ENCODE measurements at places on chromosomes 6 and 20.

DNA sequence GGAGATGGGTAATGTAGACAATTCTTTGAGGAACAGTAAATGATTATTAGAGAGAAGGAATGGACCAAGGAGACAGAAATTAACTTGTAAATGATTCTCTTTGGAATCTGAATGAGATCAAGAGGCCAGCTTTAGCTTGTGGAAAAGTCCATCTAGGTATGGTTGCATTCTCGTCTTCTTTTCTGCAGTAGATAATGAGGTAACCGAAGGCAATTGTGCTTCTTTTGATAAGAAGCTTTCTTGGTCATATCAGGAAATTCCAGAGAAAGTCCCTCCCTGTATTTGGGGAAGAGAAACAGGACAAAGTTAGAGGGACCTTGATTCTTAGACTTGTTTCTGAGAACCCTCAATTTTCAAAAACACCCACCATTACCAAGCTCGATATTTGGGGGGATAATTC lies 109.1 kb upstream of the PRSS16 start:
- no peak for DNase-seq

GRCh38 chr6:84618046-84618752 lies 146.2 kb downstream of the TBX18 start:
- DNase-seq, result no peak

DNA sequence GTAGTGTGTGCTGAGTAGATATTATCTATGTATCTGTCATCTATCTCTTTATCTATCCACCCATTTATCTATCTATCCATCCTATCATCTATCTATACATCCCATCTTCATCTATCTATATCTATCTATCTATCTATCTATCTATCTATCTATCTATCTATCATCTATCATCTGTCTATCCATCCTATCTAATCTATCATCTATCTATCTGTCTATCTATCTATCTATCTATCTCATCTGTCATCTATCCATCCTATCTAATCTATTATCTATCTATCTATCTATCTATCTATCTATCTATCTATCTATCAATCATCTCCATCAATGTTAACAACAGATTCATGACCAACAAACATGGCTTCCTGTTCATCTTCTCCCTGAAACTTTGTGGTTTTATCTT lies 90.5 kb upstream of the SLC24A3 start:
- DNase-seq, result no peak

DNA sequence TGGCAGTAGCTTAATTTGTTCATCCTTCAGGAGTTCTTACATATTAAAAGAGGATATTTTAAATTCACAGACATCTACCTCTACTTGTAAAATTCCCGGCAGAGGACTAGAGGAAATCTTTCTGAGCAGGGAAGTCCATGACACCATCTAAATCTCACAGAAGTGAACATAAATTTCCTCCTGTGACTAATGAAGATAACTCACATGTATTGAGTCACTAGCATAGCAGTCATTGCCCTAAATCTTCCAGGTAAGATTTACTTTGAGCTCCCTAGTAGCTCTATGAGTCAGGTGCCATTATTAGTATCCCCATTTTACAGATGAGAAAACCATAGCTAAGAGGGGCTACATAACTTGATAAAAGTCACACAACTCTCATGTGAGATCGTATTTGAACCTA lies 1058.6 kb upstream of the FLRT3 start:
- no peak for DNase-seq

GRCh38 chr6:52808660-52809059 lies 5.0 kb upstream of the GSTA1 start:
- DNase-seq, result no peak

GRCh38 chr6:148457137-148457842 lies 114.7 kb downstream of the SASH1 start:
- no peak for DNase-seq

DNA sequence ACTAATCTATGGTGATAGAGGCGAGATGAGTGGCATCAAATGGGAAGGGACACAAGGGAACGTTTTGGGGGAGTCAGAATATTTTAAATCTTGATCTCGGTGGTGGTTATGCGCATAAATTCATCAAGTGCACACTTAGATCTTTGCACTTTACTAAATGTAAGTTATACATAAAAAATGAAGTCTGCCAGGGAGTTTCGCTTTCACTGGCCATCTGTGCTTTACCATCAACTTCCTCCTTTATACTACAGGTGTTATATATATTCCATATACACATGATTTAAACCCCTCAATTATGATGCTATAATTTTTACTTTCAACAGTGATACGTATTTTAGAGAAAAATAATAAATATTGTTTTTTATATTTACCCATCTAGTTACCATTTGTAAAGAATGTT lies 97.6 kb upstream of the AKIRIN2 start:
- DNase-seq, result no peak

DNA sequence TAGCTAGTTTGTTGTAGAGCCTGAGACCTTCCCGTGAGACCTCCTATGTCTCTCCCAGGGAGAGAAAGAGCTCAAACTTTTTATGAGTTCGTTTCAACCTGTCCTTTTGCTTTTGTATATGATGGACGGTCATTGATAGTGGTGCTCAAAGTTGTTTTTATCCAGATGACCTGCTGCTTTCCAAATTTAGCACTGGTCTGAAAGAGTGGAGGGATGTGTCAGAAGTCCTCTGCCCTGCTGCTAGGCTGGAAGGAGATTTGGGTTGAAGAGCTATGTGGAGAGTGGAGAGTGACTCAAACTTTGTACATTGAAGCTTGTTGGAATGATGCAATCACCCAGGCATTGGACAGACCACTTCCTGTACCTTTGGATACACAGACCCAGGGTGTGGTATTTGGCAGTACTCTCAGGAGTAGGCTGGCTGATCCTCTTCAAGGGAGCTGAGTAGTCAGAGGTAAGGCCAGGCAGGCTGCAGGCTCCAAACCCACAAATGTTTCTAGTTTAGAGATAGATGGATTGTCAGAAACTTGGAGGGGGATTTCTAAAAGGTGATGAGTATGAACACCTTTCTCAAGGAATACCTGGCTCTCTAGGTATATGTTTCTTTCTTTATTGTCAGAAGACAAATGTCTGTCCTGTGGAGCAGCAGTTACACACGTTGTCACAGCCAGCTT lies 49.4 kb upstream of the RREB1 start:
- peak; percentile 82 for DNase-seq

GRCh38 chr20:59451641-59452040 lies 151.2 kb downstream of the EDN3 start:
- no peak for DNase-seq

DNA sequence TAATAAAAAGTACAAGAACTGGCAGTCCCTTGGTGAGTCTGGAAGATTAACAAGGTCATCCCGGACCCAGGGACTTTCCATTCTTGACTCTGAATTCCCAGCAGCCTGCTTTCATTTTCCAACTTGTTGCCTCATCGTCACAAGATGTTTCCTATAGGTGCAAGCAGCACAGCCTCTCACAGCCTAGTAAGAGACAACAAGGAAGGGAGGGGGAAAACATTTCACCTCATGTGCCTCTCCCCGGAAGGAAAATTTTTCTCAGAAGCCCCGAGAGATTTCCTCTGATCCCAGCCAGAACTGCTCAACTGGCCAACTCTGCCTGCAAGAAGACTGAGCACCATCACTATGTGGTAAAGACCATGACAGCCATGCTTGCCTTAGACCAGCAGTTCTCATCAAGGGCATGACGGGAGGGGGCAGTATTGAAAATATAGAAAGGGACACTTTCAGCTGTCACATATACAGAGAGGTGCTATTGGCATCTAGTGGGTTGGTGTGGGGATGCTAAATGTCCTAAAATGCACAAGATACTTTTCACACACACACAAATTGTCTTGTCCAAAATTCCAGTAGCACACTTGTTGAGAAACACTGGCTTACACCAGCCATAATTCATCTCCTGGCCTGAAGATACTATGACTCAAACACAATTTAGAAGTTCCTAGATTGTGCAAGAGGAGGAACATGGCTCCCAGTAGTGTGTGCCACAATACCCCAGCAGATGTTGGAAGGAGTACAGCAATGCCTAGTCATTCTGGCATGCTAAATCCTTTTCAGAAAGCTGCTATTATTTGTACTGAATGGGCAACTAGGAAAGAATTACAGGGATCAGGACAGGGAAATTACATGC lies 10.8 kb upstream of the WTAP start:
- peak; percentile 59 for DNase-seq

DNA sequence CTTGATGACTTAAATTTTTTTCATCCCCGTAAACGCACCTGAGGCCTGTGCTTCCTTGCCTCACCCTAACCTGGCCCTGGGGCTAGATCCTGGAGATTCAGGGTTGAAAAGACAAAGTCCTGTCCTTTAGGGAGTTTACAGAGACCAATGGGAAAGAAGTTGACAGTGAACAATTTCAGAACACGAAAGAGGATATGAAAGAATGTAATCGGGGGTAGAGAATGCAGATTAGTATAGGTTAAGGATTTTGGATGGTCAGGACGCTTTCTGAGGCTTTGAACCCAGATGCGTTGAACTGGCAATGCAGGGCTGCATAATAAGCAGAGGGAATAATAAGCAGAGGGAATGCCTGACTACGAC lies 1.7 kb upstream of the FBXO5 start:
- no peak for DNase-seq

- no peak for DNase-seq
Observed at GRCh38 chr6:78947962-78948361, 80.6 kb downstream of the IRAK1BP1 start.

DNA sequence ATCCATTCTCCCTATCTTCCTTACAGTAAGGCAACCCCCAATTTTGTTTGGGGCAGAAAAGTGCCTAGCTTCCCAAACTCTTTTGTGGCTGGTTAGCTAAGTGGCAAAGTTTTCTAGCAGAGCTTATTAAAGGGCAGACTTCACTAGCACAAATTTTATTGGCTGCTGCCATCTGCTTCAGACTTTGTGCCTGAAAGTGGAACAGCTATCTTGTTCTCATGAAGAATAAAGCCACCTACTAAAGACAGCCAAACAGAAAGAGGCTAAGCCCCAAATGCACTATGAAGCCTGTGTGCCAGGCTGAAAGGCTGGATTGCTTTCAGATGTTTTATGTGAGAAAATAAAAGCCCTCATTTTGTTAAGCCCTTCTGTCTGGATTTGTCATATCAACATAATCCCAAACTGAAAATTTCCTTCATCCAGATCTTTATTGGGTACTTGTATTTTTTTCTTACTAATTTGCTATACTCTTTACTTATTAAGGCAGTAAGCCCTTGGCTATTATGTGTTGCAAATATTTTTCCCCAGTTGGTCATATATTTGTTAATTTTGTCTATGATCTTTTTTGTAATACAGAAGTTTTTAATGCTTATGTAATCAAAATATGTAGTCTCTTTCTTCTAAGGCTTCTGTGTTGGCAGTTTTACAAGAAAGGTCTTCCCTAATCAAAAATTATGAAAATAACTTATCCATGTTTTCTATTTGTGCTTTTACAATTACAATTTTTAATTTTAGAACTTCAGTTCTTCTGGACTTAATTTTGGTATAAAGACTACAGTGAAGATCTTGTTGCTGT lies 191.1 kb downstream of the TASP1 start:
- DNase-seq, result no peak

DNA sequence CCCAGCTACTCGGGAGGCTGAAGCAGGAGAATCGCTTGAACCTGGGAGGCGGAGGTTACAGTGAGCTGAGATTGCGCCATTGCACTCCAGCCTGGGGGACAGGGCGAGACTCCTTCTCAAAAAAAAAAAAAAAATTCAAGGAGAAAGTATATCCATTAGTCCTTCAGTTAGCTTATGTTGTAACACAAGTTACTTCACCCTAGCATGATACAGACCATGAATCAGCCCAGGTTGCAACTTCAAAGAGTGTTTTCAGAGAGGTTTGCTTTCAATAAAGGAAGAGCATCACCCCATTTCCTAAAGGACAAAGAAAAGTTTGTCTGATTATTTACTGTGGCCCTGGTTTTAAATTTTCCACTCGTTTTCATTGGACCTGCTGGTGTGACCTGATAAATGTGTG lies 73.0 kb downstream of the SERAC1 start:
- no peak for DNase-seq

DNA sequence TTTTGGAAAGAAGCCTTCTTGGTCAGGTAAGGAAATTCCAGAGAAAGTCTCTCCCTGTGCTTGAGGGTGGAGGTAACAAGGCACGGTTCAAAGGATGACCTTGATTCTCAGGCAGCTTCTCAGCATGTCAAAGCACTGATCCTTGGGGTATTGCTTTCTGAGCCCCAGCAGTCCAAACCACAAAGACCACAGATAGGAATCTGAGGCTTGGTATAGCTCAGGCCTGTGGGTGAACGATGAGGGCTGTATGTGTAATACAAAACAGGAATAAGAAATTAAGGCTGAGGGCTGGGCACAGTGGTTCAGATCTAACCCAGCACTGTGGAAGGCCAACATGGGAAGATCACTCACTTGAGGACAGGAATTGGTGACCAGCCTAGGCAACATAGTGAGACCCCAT lies 70.2 kb upstream of the SLC22A1 start:
- DNase-seq, result no peak

GRCh38 chr6:2962636-2963035 lies 8.7 kb downstream of the SERPINB6 start:
- no peak for DNase-seq

DNA sequence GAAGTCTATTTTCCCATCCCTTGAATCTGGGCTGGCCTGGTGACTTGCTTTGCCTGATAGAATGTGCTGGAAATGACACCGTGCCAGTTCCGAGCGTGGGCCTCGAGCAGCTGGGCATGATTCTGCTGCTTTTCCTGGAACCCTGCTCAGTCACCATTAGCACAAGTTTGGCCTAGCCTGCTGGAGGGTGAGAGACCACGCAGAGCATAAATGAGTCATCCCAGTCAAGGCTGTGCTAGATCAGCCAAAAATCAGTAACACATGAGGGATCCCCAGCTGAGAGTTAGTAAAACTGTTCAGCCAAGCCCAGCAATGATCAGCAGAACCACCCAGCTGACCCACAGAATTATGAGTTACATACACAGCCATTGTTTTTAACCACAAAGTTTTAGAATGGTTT lies 74.8 kb upstream of the TOP1 start:
- peak; percentile 5 for DNase-seq

GRCh38 chr20:17641520-17641964 lies 40.5 kb downstream of the RRBP1 start:
- DNase-seq, result no peak

GRCh38 chr6:128964233-128964755 lies 81.4 kb downstream of the LAMA2 start:
- DNase-seq, result no peak

- no peak for DNase-seq
Observed at GRCh38 chr20:46305331-46305972, 2.8 kb downstream of the CDH22 start.

- no peak for DNase-seq
Observed at GRCh38 chr6:36499918-36500317, 47.4 kb downstream of the STK38 start.

GRCh38 chr6:48641544-48641943 lies 530.5 kb upstream of the PTCHD4 start:
- DNase-seq, result no peak

DNA sequence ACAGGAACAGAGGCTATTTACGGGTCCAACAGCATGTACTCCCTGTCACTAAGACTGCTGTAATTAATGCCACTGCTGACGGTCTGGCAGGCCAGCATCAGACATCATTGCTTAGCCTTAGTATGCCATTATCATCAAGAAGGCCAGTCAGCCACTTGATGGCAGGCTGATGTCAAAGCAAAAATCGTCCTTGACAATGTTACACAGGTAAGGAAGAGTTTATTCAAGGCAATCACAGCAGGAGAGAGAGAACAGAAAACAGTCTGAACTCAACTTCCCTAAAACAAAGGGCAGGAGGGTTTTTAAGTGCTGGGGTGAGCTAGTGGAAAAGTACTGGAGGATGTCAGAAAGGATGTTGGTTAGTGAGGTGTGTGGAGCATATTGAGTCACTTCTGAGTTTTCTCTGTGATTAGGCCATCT lies 25.1 kb downstream of the FKBP1C start:
- no peak for DNase-seq

GRCh38 chr20:32792731-32793458 lies 26.9 kb upstream of the MAPRE1 start:
- DNase-seq, result no peak
